Panc1 (cell line): ENCODE measurements at places on chromosomes 2 and 18. TPM values are rescaled to one million over a fixed set of nuclear protein-coding genes. Genes with fewer than 3 reads are reported as not detected.

DCC gene
- not detected for total RNA-seq

ANO7 gene
- 6.9 TPM for total RNA-seq

SOCS6 gene
- total RNA-seq = 43.0 TPM

PNPT1 gene
- 50.1 TPM for total RNA-seq

APOB gene
- total RNA-seq = 1.2 TPM

CCDC138 gene
- 10.1 TPM for total RNA-seq

IWS1 gene
- 48.6 TPM for total RNA-seq

DNA sequence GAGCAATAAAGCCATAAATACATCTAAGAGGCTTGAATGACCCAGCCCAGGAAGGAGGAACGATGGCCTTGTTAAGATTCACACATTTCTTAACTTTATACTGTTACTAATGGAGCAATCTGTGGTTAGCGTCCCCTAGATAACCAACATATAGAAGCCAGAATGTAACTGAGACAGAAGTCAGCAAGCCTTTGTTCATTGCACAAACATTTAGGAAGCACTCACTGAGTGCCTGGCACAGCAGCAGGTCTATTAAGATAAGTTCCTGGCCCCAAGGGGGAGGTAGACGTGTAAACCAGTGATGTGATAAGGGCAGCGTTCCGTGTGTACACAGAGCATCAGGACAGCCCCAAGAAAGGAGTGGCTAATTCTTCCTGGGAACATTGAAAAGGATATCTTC, 63.6 kb upstream of the ATL2 start:
- no peak overlapping the region for H3K27ac ChIP-seq
- H3K36me3 ChIP-seq = no peaks in the 10 kb centered on the region
- H3K27me3 ChIP-seq = no peaks in the 10 kb centered on the region; the same call in 1 of the 2 replicates
- H3K4me3 ChIP-seq = no peak overlapping the region

DNA sequence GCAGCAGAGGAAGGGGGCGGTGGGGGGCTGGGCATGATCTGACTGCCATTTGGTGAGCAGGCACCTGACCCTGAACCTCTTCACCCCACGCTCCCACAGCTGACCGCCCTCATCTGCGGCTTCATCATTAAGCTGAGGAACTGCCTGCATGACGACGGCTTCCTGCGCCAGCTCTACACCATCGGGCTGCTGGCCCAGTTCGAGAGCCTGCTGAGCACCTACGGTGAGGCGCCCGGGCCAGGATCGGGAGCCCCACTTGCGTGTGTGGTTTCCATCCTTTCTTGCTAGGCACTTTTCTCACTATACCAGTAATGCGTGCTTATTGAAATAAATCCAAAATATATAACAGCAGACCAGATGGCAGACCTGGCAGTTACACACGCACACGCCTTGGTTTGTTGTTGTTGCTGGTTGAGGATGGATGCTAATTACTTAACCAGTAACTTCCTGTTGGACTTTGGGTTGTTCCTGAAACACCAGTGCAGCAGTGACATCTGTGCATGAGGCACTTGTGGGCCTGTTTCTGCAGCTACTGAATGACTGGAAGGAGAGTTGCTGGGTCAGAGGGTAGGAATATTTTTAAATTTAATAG, 43.7 kb downstream of the COA5 start:
- no peak overlapping the region for H3K4me3 ChIP-seq
- H3K4me1 ChIP-seq = no peaks in the 10 kb centered on the region
- H3K27ac ChIP-seq = no peak overlapping the region
- DNase-seq = no peak
- no peaks in the 10 kb centered on the region for H3K27me3 ChIP-seq

GRCh38 chr2:639703-640102, 37.5 kb downstream of the TMEM18 start:
- no peak overlapping the region for H3K27ac ChIP-seq
- no peaks in the 10 kb centered on the region; the same call in none of the 2 replicates for H3K27me3 ChIP-seq
- no peak for DNase-seq
- no peak overlapping the region for H3K4me3 ChIP-seq
- no peaks in the 10 kb centered on the region for H3K36me3 ChIP-seq

DNA sequence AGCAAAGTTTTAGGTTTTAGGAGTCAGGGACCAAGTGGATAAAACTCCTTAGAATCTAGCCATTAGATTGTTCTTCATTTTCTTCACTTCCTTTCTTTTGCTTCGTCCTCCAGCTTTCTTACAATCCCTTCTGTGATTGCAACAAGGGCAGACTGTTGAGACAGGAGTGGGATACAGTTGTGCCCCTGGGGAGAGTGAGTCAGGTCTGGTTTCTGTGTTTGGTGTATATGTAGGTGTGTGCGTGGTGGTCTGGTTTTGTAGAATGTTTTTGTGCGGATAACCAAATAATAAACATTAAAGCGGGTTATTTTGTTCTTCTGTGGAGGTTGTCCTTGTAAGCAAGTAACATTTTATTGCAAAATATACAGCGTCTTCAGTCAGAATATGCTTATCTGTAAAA, 7.3 kb downstream of the INSIG2 start:
- H3K27me3 ChIP-seq = no peaks in the 10 kb centered on the region
- H3K27ac ChIP-seq = no peak overlapping the region
- H3K36me3 ChIP-seq = no peaks in the 10 kb centered on the region
- H3K4me3 ChIP-seq = no peak overlapping the region
- DNase-seq = no peak

GRCh38 chr18:52816121-52816520, 476.1 kb downstream of the DCC start:
- H3K27ac ChIP-seq = no peak overlapping the region
- H3K4me1 ChIP-seq = no peaks in the 10 kb centered on the region
- H3K27me3 ChIP-seq = no peaks in the 10 kb centered on the region
- no peaks in the 10 kb centered on the region for H3K36me3 ChIP-seq
- DNase-seq = no peak

DNA sequence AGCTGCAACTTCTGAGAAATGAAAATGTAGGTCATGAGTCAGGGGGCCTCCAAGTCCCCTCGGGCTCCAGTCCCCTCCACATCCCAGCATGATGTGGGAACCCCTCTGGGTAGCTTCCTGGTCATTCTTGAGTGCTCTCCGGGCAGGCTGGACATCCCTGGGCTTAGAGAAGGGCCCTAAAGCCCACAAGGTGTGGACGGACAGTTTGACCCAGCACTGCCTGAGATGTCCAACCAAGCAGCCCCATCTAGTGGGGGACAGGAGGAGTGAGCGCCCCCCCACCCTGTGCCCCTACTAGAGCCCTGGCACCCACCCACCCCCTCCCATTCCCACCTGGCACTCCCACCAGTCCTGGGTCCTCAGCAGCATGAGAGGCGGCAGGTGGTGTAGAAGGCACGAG, 46.0 kb downstream of the CYP27C1 start:
- H3K27me3 ChIP-seq = no peaks in the 10 kb centered on the region
- H3K4me3 ChIP-seq = no peak overlapping the region
- no peak for DNase-seq
- H3K27ac ChIP-seq = no peak overlapping the region

DNA sequence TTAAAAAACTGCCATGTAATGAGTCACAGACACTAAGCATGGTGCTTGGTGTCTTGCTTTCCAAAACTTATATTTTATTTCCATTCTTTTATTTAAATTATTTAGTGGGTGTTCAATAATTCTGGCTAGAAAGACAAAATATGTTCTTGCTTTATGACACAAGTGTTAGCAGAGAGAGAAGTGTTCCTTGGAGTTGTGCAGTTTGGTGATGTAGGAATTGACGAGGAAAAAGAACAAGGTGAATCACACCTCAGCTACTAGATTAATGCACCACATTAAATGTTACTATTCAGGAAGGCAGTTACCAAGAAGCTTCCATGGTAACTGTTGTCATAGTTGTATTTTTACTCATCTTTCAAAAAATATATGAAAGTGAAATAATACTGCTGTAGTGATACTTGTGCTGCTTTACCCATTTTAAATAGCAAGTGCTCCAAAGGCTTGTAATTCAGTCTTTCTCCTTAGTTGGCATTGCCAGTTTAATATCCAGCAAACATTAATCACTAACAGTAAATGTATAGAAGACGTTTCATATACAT, 28.3 kb downstream of the ADAM23 start:
- no peak for DNase-seq
- no peaks in the 10 kb centered on the region for H3K36me3 ChIP-seq
- no peaks in the 10 kb centered on the region for H3K4me1 ChIP-seq
- H3K27ac ChIP-seq = no peak overlapping the region
- peaks cover 2% of the 10 kb centered on the region; the same call in 1 of the 2 replicates for H3K27me3 ChIP-seq

GRCh38 chr2:186687807-186688211, 6.1 kb upstream of the FAM171B start:
- no peaks in the 10 kb centered on the region for H3K27me3 ChIP-seq
- no peak for DNase-seq
- H3K4me3 ChIP-seq = no peak overlapping the region
- H3K4me1 ChIP-seq = no peaks in the 10 kb centered on the region
- no peak overlapping the region for H3K27ac ChIP-seq

- no peak overlapping the region for H3K4me3 ChIP-seq
- no peaks in the 10 kb centered on the region for H3K36me3 ChIP-seq
- DNase-seq = no peak
These were observed 341.2 kb downstream of the PIK3C3 start for GRCh38 chr18:42296192-42296591.

DNA sequence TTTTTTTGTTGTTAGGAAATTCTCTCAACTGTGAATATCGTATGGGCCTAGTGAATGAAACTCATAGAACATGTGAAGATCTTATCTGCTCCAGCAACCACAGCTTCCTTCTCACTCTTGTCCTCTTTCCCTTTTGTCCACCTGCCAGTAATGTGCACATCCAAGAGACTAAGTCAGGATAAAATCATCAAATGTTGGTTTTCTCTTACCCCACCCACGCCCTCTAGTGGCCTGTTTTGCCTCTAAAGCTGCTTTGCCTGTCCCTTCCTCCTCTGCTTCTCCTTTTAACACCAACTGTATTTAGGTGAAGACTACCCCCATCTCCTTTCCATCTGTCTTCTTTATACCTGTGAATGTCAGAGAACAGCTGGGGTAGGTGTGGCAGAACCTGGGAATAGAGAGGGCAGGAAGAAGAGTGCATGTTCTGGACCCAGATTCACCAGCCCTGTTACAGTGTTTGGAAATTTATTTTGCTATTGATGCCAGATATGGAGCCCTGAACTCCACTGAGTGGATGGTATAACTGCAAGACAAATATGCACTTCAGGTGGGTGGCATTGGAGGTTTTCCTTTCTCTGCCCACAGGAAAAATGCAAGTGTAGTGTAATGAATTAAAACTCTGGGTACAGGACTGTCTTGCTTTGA, 8.4 kb upstream of the MGAT5 start:
- no peaks in the 10 kb centered on the region for H3K36me3 ChIP-seq
- H3K27ac ChIP-seq = no peak overlapping the region
- H3K4me3 ChIP-seq = no peak overlapping the region
- no peaks in the 10 kb centered on the region for H3K27me3 ChIP-seq

GRCh38 chr18:46642561-46642960, 14.5 kb downstream of the LOXHD1 start:
- H3K4me1 ChIP-seq = no peaks in the 10 kb centered on the region
- H3K27ac ChIP-seq = no peak overlapping the region
- no peak overlapping the region for H3K4me3 ChIP-seq
- H3K36me3 ChIP-seq = no peaks in the 10 kb centered on the region
- no peak for DNase-seq

- H3K36me3 ChIP-seq = peaks cover 2% of the 10 kb centered on the region
- H3K27ac ChIP-seq = peak overlapping the region; percentile 98
- H3K4me3 ChIP-seq = peak overlapping the region; percentile 69
- no peaks in the 10 kb centered on the region for H3K27me3 ChIP-seq
These were observed 2.0 kb upstream of the TBC1D8 start for GRCh38 chr2:101153077-101153707.

DNA sequence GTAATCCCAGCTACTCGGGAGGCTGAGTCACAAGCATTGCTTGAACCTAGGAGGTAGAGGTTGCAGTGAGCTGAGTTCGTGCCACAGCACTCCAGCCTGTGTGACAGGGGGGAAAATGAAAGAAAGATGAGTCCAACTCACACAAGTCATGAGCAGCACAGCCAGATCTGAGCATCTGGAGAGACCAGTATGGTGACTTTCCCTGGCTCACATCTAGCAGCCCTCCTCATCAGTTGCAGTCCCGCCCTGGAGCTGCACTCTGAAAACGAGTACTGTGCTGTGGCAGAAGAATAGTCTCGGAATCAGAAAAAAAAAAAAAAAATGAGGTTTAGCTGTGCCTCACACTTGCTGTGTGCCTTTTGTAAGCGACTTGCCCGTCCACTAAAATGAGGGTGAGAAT, 74.4 kb upstream of the TRIB2 start:
- no peaks in the 10 kb centered on the region for H3K4me1 ChIP-seq
- H3K36me3 ChIP-seq = no peaks in the 10 kb centered on the region
- no peaks in the 10 kb centered on the region for H3K27me3 ChIP-seq
- H3K4me3 ChIP-seq = no peak overlapping the region
- no peak overlapping the region for H3K27ac ChIP-seq

DNA sequence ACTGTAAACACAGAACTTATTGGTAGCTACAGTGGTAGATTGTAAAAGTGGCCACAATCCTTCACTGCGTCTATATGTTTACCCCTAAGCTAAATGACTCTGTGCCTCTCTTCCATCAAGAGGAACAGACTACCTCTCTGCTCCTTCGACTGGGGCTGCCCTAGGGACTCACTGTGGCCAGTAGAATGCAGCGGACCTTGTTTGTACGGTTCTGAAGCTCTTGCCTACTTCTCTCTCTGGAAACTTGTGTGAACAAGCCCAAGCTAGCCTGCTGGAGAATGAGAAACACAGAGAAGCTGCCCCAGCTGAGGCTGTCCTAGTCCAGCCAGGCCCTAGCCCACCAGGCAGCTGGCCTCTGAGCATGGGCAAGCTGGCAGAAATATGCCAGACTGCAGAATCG, 140.8 kb upstream of the SLC1A4 start:
- no peak overlapping the region for H3K4me3 ChIP-seq
- H3K27ac ChIP-seq = no peak overlapping the region

GRCh38 chr2:47715552-47715951, 67.4 kb upstream of the MSH6 start:
- H3K27me3 ChIP-seq = no peaks in the 10 kb centered on the region
- DNase-seq = no peak

- H3K4me1 ChIP-seq = no peaks in the 10 kb centered on the region
- no peak overlapping the region for H3K27ac ChIP-seq
- H3K4me3 ChIP-seq = no peak overlapping the region
- DNase-seq = peak; percentile 7
- H3K27me3 ChIP-seq = peaks cover 20% of the 10 kb centered on the region
These were observed 195.4 kb downstream of the FAM210A start for GRCh38 chr18:13530879-13531387.

DNA sequence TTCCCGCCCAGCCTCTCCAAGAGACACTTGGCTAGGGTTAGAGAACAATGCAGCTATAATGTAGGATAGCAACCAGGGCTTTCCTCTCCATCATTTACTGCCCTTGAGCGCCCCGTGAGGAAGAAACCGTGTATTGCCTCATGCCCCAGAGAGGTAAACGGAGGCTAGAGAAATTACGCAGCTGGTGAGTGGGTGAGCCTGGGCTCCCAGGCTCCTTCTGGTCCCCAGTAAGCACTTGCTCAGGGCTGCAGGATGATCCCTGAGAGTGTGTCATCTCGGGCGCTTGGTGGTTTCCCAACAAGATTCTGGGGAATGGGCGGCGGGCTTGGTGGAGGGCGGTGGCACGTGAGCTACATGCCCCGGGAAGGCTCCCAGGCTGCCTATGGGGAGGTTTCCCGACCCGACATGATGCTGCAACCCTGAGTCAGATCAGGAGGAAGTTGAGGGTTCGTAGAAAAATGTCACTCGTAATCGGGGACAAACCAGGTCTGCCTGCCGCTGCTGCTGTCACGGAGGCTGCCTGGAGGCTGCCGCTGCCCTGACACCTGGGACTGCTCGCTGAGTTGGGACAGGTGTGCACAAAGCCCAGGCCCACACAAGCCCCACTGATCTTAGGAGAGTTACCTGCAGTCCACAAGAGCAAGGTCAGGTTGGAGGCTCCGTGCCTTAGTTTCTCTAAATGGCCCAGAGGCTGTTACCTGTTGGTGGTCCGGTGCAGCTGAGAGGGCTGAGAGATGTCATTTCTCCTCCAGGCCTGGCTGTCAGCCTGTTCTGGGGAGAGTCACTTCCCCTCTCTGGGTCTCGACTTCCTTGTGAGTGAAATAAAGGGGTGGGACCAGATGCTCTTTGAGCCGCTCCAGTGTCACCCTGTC, at the start of gene GPR55:
Gene GPR55 (minus strand): TSS at position 773 of the 872 bp plus-strand sequence. CDS start 14,280 bp downstream, outside the sequence.
- peaks cover 2% of the 10 kb centered on the region for H3K27me3 ChIP-seq
- no peaks in the 10 kb centered on the region for H3K4me1 ChIP-seq
- no peak within 1 kb of the TSS for H3K27ac ChIP-seq
